ENCODE measurements at places on chromosomes 16 and 17. TPM values are rescaled to one million over a fixed set of nuclear protein-coding genes. Genes with fewer than 3 reads are reported as not detected.

DNA sequence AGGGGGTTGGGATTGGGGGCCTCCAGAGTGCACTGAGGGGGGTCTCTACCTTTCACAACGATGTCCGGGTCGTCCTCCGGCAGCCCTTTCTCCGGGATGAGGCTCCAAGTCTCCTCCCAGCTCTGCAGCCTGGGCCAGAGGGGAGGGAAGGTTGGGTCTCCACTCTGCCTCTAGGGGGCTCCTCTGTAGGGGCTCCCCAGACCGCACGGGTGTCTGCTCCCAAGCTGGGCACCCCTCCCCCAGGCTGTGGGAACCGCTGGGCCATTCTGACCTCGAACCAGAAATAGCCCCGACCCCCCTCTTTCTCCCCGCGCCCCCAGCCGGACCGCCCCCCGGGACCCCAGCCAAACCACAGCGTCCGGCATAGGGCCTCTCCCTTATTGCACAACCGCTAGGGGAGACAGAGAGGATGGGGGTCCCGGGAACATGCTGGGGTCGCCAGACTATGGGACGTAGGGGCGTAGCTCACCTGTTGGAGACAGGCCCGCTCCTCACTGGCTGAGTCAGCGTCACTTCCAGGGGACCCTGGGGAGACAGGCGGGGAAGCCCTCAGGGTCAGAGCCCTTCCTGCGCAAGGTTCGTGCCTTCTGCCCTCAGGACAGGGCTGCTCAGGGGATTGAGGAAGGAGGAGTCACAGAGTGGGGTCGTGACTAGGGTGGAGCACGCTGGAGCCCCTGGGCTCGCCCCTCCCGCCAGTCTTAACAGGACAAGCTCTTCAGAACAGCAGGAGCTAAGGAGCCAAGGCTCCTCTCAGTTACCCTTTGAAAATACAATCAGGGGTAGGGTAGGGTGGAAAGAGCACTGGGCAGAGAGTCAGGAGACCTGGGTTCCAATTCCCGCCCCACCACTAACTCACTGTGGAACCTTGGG is 2.7 kb downstream of the PLEKHH3 start:
- no peak overlapping the region for H3K27ac ChIP-seq
- H3K4me1 ChIP-seq = peaks cover 29% of the 10 kb centered on the region
- peaks cover 67% of the 10 kb centered on the region for H3K27me3 ChIP-seq
- no peaks in the 10 kb centered on the region for H3K36me3 ChIP-seq
- H3K4me3 ChIP-seq = no peak overlapping the region
- no peak for DNase-seq

The ABI3 gene
- 55.5 TPM for total RNA-seq

GRCh38 chr17:45426561-45426960 is 6.1 kb downstream of the ARHGAP27 start:
- H3K36me3 ChIP-seq = no peaks in the 10 kb centered on the region
- DNase-seq = no peak
- H3K27me3 ChIP-seq = peaks cover 6% of the 10 kb centered on the region

DNA sequence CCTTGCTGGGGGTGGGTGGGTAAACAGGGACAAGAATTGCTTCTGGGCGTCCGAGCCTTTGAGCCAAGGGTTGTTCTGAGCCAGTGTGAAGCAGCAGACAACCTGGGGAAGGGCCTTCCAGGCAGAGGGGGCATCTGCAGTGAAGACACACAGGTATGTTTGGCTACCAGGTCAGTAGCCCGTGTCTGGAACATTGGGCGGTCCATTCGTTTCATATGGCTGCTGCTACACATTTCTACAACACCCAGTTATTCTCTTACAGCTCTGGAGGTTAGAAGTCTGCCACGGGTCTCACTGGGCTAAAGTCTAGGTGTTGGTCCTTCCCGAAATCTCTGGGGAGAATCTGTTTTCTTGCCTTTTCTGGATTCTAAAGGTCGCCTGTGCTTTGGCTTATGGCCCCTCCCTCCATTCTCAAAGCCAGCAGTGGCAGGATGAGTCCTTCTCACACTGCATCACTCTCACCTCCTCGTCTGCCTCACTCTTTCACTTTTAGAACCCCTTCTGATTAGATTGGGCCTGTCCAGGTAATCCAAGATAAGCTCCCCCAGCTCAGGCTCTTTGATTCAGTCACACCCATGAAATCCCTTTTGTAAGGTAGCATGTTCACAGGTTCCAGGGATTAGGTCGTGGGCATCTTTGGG is 136.1 kb downstream of the CLEC16A start:
- H3K4me1 ChIP-seq = peaks cover 65% of the 10 kb centered on the region
- no peaks in the 10 kb centered on the region for H3K27me3 ChIP-seq
- no peak overlapping the region for H3K4me3 ChIP-seq
- H3K36me3 ChIP-seq = peaks cover 14% of the 10 kb centered on the region

GRCh38 chr16:11302977-11303376 is 21.8 kb upstream of the PRM1 start:
- peaks cover 16% of the 10 kb centered on the region for H3K4me1 ChIP-seq
- no peak overlapping the region for H3K27ac ChIP-seq
- no peaks in the 10 kb centered on the region for H3K27me3 ChIP-seq
- H3K36me3 ChIP-seq = no peaks in the 10 kb centered on the region

The ATP6V0D1 gene
- total RNA-seq = 33.6 TPM

- H3K4me3 ChIP-seq = no peak overlapping the region
- H3K4me1 ChIP-seq = peaks cover 33% of the 10 kb centered on the region
- DNase-seq = no peak
- peaks cover 4% of the 10 kb centered on the region for H3K36me3 ChIP-seq
Measured at GRCh38 chr16:88636488-88637265, 1.7 kb upstream of the IL17C start.

GRCh38 chr16:52209227-52209626 is 337.7 kb downstream of the TOX3 start:
- no peaks in the 10 kb centered on the region for H3K36me3 ChIP-seq
- no peak overlapping the region for H3K27ac ChIP-seq
- peaks cover 7% of the 10 kb centered on the region for H3K27me3 ChIP-seq
- no peak overlapping the region for H3K4me3 ChIP-seq
- no peaks in the 10 kb centered on the region for H3K4me1 ChIP-seq

DNA sequence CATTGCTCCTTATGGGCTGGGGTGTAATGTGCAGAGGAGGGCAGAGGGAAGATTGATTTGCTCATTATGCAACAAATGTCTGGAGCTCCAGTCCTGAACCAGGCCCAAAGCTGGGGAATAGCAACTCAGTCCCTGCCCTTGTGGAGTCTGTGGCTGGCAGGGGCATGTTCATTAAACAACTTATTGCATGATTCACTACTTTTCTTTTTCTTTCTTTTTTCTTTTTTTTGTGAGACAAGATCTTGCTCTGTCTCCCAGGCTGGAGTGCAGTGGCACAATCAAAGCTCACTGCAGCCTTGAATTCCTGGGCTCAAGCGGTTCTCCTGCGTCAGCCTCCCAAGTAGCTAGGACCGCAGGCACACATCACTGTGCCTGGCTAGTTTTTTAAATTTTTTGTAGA is 23.1 kb downstream of the MSI2 start:
- no peak overlapping the region for H3K4me3 ChIP-seq
- H3K27me3 ChIP-seq = no peaks in the 10 kb centered on the region
- H3K36me3 ChIP-seq = peaks cover 44% of the 10 kb centered on the region
- H3K27ac ChIP-seq = no peak overlapping the region
- no peak for DNase-seq

The RAI1 gene
- 19.6 TPM for total RNA-seq

DNA sequence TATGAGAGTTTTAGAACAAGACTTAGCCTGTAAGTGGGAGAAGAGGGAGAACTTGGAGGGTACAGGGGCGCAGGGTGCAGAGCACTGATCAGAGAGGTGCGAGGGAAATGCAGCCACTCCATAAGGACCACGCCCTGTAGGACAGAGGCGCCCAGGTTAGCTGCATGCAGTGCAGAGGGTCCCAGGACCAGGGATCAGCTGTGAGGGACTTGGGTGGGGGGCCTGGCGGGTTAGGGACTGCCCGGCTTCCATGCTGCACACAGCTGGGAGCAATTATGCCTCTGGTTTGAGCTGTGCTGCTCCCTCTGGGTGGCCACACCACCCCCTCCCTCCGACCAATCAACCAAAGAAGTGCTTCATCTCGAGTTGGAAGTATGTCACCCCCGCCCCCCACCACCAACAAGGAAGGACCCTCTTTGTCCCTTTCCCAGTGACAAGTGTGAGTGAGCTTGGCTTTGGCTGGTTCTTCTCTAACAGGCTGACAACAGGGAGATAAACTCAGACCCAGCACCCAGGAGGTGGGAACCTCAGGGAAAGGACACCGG is 22.2 kb upstream of the CLEC18A start:
- H3K36me3 ChIP-seq = peaks cover 8% of the 10 kb centered on the region
- no peak overlapping the region for H3K27ac ChIP-seq
- H3K4me3 ChIP-seq = no peak overlapping the region
- no peaks in the 10 kb centered on the region for H3K27me3 ChIP-seq
- no peak for DNase-seq

DNA sequence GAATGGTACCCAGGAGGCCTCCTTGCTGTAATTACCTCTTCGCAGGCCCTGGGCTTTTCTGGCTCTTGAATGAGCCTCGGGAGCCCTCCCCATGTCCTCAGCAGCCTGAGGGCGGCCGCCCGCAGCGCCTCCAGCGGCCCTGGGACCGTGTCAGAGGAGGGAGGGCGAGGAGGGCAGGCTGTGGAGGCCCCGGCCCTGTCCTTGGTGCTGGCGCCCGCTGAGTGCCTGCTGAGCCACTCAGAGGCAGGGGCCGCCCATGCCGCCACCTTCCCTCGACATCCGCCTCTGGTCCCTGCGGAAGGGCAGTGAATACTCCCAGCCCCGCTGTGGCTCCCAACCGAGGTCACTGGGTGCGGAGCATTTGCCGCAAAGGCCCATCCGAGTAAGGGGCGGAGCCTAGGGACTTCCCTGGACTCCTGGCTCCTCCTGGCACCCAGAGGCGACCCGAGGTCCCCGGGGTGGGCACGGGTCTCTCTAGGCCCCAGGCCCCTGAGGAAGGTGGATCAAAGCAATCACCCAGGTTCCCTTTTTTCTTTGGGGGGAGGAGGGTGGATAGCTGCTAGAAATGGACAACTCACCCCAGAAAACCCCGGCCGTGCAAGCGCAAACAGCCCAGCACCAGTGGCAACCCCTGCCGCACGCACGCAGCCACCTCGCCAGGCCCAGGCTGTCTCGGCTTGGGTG is 2.8 kb downstream of the RBFOX3 start:
- H3K27me3 ChIP-seq = peaks cover 48% of the 10 kb centered on the region
- no peaks in the 10 kb centered on the region for H3K36me3 ChIP-seq

- H3K4me1 ChIP-seq = peaks cover 17% of the 10 kb centered on the region
- H3K27ac ChIP-seq = no peak overlapping the region
- DNase-seq = no peak
- H3K36me3 ChIP-seq = no peaks in the 10 kb centered on the region
- no peak overlapping the region for H3K4me3 ChIP-seq
Measured at GRCh38 chr17:76645481-76645880, 1.9 kb upstream of the ST6GALNAC1 start.

The C16orf96 gene
- 0.20 TPM for total RNA-seq

The SNAI3 gene
- total RNA-seq = 2.2 TPM

The SLC43A2 gene
- 4.6 TPM for total RNA-seq

The KCNJ2 gene
- not detected for total RNA-seq

- H3K4me1 ChIP-seq = peaks cover 13% of the 10 kb centered on the region
- H3K4me3 ChIP-seq = no peak overlapping the region
- no peak for DNase-seq
- no peak overlapping the region for H3K27ac ChIP-seq
- no peaks in the 10 kb centered on the region for H3K27me3 ChIP-seq
Measured at GRCh38 chr16:17224350-17224749, 246.4 kb downstream of the XYLT1 start.

Data from activated naive CD8-positive, alpha-beta T cell treated with anti-CD3 and anti-CD28 coated beads for 36 hours (primary cell).